ENCODE measurements at places on chromosomes 5 and 9. TPM values are rescaled to one million over a fixed set of nuclear protein-coding genes. Genes with fewer than 3 reads are reported as not detected.

Gene TMOD1
- 6.0 TPM for total RNA-seq

Gene IFNA2
- total RNA-seq, result not detected

Gene HSPB3
- 0.32 TPM for total RNA-seq

Gene SLC25A2
- 0.76 TPM for total RNA-seq

Gene PCDHGC4
- 0.79 TPM for total RNA-seq

Gene SPATA31C1
- total RNA-seq, result not detected

Gene JAK2
- 15.0 TPM for total RNA-seq

Gene PTPN3
- 15.9 TPM for total RNA-seq

Gene PURA
- total RNA-seq, result 25.0 TPM

Gene TMEM252
- total RNA-seq, result not detected

Gene RXRA
- total RNA-seq, result 79.5 TPM

Gene CYLC2
- total RNA-seq, result not detected

Gene WNK2
- 0.93 TPM for total RNA-seq

Gene PALM2AKAP2
- 22.9 TPM for total RNA-seq

Gene P4HA2
- 81.9 TPM for total RNA-seq

Gene FOXI1
- total RNA-seq, result not detected
